ENCODE measurements at places on chromosomes 3 and 15.

- no peak for DNase-seq
These were observed 64.4 kb downstream of the SLC9A9 start for GRCh38 chr3:143783851-143784370.

DNA sequence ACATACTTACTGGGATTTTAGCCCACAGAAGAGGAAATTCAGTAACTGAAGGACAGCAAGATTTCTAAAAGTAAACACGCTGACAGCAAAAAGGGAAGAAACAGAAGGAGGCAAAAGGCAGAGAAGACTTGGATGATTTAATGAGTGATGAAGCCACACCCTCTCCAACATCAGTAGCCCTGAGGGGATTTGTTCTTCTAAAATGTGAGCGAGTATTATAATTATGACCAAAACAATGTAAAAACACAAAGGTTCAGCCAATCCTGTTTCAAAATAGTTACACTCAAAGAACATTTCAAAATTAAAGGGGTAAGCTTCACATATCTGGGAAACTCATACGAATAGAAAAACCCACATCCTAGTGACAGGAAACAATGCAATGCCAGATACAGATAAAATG is 25.0 kb downstream of the MCCC1 start:
- DNase-seq, result no peak

- no peak for DNase-seq
These were observed 8.8 kb downstream of the CCDC71 start for GRCh38 chr3:49157289-49157688.

DNA sequence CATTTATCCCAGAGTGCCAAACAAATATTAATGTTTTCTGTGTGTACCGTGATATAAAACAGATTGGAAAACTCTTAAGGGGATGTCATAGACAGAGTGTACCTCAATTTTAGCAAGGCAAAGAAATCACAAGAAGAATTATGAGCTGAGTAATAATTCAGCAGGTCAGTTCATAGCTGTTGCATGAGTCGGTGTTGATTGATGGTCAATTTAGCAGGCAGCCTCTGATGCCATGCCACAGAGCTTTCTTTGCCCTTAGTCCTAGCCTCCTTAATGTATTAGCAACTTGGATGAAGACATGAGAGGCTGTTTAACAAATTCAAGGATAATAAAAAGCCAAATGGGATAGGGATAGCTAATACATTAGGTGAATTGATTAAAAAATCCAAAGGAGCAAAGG is 6.8 kb downstream of the SLC35A5 start:
- DNase-seq, result no peak

DNA sequence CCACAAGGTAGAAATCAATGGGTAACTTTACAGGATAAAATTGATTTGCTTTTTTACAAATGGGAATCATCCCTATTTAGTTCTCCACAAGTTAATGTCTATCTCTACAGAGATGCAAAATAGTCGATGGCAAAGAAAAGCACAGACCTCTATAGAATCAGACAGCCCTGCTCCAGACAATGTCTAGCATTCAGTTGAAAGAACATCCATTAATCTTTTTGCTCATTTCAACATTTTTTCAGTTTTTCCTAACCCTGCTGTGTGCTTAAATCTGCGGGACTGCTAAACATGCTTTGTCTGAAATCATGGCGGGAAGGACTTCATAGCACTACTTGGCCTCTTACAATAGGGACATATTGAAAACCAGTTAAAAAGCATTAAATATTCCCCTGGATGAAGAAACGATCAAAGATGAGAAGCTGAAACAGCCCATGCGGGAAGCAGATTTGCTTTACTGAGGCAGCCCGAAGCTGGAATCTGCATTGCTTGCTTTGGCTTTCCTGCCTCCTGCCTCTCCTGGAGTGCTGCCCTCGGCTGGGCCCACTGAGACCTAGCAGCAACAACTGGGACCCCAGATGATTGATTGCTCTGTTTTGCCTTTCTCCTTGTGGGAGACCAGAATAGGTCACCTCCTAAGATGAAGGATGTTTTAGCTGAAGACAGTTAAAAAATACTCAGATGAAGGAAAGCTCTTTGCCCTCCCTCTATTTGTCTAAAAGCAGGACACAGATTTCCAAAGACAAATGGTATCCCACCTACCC is 38.5 kb upstream of the RASGRP1 start:
- DNase-seq, result no peak

DNA sequence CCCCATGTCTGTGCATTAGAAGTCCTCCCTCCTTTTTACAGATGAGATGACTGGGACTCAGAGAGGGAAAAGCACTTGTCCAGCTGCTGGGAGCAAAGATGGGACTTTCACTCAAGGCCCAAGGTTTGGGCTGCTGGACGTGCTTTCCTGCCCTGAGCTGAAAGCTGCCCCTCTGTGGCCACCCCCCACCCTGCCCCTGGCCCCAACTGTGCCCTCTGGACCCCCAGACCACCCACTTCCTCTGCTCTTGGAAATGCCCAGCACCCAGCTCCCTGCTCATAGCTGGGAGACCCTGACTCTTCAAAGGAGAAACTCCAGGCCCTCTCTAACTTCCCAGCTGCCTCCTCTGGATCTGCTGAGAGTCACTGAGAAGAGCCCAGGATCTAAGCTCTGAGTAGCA is 20.7 kb downstream of the GRIP2 start:
- no peak for DNase-seq

DNA sequence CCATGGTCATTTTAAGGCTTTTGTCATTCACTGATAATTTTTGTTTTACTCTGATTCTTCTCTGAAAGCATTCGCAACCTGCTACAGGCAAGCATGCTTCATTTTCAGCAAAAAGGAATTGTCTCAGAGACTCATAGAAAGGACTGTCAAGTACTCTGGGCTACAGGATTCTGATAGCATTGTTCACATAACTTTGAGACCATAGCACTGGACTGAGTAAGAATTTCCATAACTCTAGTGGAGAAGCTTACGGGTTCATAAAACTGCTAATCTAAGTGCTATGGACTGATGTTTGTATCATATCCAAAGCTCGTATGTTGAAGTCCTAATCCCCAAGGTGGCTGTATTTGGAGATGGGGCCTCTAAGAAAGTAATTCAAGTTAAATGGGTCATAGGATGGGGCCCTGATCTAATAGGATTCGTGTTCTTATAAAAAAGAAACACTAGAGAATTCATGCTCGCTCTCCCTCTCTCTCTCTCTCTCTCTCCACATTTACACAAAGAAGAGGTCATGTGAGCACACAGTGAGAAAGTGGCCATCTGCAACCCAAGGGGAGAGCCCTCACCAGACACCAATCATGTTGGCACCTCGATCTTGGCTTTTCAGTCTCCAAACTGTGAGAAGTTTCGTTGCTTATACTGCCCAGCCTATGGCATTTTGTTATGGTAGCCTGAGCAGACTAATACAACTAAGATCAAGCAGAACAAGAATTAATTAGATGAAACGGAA is 60.4 kb downstream of the CRYGS start:
- DNase-seq, result no peak

DNA sequence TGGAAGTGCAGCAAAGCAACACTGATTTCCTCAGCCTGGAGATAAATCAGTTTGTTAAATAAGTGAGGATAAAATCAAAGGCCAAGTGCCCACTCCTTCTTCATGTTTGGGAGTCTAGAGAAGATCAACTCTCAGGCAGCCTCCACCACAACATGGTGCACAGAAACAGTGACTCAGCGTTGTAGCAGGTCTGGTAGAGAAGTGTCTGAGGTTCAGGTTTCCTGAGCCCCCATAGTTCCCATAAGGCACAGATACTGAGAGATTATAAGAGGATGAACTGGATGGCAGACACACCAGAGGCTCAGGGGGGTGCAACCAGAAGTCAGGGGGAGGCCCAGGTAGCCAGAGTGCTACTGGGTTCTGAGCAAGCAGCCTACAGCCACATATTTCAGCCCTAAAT is 166.7 kb downstream of the FRMD5 start:
- DNase-seq, result no peak

GRCh38 chr3:72542781-72543180 is 305.5 kb downstream of the SHQ1 start:
- no peak for DNase-seq

DNA sequence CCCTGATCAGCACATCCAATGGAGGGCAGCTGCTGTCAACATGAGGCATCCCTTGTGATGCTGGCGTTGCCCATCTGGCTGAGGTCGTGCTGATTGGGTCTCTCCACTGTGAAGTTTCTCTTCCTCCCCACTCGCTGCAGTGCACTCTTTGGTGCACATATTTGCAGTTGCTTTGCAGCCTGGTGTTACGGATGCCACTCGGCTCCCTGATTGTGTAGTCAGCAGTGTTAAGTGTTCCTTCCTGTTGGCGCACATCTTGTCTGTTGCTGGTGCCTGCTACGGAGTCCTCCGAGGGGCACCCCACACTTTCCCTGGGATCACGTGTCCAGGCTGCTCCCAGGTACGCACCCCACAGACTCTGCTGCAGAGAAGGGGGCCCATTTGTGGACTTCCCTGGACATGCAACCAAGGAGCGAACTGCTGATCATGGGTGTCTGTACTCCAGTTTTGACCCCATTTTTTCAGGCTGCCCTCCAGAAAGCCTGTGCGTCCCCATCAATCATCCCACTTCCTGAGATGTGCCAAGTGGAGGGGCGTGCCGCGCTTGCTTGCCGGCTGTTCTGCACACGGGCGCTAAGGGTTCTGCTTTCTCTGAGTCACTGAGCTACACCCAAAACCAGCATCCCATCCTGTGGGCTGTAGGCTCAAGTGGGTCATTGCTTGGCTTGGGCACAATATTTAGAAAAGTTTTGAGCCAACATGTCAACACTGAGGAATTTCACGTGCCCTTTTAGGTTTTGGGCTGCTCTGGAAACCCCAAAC is 98.6 kb downstream of the FBLN2 start:
- no peak for DNase-seq
